ENCODE measurements at places on chromosomes 4 and X.

GRCh38 chr4:99848591-99849001, 32.0 kb downstream of the DAPP1 start:
- no peak for DNase-seq

- no peak for DNase-seq
Measured at GRCh38 chr4:189498457-189498856, 442.2 kb upstream of the FRG1 start.

DNA sequence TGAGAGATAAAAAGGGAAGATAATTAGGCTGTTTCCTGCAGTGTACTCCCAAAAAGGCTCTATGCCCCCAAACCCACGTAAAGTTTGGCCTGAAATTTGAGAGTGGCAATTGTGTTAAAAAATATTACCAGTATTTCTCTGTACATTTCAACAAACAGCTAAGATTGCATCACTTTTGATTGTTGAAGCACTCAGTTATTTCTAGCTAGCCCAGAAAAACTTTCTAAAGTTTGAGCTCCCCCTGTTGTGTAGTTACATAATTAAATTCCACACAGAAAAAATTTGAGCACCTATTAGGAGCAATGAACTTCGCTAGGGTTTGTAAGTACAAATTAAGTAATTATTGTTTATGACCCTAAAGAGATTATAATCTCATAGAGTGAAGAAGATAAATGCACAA, 109.4 kb downstream of the DLG3 start:
- DNase-seq: peak; percentile 51

GRCh38 chr4:4960574-4960973, 58.7 kb downstream of the CYTL1 start:
- DNase-seq: no peak

DNA sequence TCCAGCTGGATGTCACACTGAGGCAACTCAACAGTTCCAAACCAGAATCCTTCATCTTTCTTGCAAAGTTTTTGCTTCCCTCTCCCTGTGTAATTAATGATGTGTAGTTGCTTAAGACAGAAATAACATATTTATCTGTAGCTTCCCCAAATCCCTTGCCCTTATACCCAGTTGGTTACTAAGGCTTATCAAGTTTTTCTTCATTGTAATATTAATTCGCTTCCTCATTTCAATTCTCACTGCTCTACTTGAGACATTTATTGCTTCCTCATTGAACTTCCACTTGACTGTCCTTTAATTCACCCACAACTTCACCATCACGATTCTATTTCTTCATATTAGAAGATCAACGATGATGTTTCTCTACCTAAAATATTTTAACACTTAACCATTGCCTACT, 386.6 kb upstream of the CPEB2 start:
- no peak for DNase-seq

DNA sequence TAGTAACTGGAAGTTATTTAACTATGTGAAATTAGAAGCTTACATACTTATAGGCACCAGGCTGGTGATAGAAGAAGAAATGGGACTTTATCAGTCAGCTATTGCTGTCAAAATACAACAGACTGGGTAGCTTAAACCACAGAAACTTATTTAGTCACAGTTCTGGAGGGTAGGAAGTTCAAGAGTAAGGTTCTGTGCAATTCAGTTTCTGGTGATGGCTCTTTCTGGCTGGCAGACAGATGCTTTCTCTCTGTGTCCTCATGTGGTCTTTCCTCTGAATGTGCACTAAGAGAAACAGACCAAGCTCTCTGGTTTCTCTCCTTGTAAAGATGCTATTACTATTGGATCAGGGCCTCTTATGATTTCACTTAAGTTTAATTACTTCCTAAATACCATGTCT, 92.1 kb upstream of the ANKRD50 start:
- DNase-seq: no peak

DNA sequence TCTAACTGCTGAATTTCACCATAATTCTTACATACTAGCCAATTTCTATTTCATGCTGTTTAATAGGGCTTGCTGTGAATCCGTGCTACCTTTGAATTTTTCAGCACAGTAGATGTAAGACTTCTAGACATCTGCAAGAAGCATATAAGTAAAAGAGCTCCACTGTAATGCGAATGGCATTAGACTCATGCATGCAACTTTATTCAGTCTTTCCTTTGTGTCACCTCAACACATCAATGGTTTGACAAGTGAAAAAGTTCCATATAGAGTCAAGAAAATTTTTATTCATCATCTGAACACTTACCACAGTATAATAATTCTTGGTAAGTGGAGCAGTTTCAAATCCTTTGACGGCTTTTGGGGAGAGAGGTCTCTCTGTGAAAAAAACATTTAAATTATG, 48.9 kb downstream of the ARHGEF6 start:
- DNase-seq: no peak

GRCh38 chrX:153491351-153491914, 3.3 kb upstream of the BGN start:
- no peak for DNase-seq

DNA sequence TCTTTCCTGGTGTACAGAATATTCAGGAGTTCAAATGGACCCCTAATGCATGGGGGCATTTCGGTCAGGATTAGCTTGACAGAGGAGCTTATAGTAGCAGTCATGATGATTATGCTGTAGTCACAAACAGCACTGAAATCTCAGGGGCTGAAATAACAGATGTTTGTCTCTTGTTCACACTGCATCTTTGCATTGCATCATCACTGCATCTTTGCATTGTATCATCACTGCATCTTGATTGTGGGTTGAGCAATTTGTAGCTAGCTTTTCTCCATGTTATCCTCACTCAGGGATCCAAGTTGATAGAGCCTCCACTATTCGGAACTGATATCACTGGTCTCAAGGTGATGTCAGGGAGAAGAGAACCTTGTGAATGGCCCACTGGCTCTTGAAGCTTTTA, 160.9 kb downstream of the GATB start:
- DNase-seq: no peak

DNA sequence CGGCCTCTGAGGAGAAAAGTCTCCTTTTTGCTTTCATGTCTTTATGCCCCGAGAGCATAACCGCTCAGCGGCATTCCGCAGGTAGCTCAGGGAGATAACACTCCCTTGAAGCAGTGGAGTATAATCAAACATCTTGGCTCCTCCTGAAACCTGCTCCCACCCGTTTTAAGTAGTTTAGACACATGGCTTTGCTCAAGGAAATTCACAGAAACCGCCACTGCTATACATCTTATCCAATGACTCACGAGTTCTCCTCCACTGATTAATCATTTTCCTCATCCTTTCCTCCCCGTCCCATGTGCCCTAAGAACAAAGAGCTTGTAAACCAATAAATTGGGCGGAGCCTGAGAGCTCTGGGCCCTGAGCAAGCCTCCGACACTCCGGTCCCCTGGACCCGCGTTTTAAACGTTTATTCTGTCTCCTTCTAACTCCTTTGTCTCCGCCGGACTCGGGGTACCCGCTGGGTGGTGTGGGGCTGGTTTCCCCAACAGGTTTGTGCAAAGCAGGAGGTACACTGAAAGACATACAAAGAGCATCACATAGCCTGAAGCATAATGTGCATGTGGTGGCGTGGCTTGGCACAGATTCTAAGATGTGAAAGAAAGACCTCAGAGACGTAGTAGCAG, 401.2 kb downstream of the TLL1 start:
- no peak for DNase-seq

DNA sequence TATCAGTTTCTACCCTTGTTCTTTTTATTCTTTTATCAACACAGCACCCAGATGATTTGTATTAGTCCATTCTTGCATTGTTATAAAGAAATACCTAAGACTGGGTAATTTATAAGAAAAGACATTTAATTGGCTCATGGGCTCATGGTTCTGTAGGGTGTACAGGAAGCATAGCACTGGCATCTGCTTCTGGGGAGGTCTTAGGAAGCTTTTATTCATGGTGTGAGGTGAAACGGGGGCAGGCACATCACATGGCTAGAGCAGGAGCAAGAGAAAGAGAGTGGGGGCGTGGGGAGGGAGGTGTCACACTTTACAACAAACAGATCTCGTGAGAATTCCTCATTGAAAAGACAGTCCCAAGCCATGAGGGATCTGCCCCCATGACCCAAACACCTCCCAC, 285.3 kb downstream of the SMARCA1 start:
- DNase-seq: no peak

- no peak for DNase-seq
Measured at GRCh38 chrX:54945224-54945623, 24.6 kb downstream of the TRO start.

DNA sequence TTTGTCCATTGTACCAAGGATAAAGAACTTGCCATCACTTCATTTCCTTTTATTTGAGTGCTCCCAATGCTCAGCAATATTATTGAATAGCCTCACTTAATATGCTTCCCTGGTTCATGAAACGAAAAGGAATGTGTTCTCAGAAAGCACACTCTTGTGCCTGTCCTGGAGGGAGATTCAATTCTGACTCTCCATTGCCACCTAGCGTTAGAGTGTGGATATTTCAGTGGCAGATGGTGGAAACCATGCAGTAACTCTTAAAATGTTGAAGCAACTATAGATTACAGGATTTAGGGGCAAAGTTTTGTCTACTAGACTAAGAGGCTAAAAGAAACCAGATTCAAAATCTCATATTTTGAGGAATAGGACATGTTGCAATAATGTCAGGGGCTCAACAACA, 36.0 kb downstream of the GAB3 start:
- peak; percentile 35 for DNase-seq

DNA sequence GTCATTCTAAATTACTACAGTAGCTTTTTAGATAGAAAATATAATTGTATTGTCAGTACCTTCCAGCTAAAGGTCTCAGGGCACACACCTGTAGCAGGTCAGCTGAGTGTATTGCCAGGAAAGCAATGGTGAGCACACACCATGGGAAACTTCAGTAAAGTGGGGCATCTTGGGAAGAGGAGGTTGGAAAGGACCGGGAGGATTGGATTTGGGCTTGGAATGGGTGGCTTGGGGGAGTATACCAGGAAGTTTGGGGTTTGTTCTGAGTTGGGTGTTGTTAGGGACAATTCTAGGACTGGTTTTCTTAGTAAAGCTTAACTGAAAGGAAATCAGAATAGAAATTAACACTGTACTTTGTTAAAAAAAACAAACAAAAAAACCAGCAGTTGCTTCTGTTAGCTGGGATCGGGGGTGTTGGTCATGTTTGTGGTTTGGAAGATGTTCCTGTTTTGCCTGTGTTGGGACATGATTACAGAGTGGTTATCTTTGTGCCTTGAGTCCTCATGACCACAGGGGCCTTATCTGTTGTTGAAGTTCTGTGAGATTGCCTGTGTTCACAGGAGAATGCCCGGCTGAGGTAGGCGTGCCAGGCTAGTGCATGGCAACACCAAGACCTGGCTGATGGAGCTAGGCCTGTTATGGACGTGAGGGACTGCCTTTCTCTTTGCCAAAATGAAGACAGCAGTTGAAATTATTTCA, 35.1 kb downstream of the PRIMPOL start:
- peak; percentile 5 for DNase-seq

DNA sequence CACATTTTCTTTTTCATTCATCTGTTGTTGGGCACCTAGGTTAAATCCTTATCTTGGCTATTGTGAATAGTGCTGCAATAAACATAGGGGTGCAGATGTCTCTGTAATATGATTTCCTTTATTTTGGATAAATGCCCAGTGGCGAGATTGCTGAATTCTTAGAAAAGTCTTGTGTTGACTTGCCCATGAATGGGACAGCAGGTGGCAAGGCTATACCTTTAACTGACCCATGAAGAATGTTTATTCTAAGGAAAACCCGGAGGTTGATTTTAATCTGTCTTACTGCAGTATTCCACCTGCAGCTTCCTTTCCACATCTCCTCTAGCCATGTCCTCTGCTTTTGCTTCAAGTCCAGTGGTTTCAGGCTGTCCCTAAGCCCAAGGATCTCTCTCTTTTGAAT, 220.6 kb downstream of the SNCA start:
- DNase-seq: no peak

GRCh38 chrX:70479247-70479921, 34.7 kb downstream of the DLG3 start:
- DNase-seq: peak; percentile 61

GRCh38 chrX:94908171-94908570, 1234.2 kb downstream of the FAM133A start:
- no peak for DNase-seq

GRCh38 chr4:2934077-2934812, 29.0 kb downstream of the NOP14 start:
- DNase-seq: peak; percentile 22

GRCh38 chr4:156771171-156771837, 200.3 kb downstream of the PDGFC start:
- peak; percentile 4 for DNase-seq

GRCh38 chr4:53804719-53805118, 213.4 kb upstream of the LNX1 start:
- DNase-seq: peak; percentile 7

GRCh38 chrX:104697294-104697693, 131.3 kb downstream of the IL1RAPL2 start:
- no peak for DNase-seq

DNA sequence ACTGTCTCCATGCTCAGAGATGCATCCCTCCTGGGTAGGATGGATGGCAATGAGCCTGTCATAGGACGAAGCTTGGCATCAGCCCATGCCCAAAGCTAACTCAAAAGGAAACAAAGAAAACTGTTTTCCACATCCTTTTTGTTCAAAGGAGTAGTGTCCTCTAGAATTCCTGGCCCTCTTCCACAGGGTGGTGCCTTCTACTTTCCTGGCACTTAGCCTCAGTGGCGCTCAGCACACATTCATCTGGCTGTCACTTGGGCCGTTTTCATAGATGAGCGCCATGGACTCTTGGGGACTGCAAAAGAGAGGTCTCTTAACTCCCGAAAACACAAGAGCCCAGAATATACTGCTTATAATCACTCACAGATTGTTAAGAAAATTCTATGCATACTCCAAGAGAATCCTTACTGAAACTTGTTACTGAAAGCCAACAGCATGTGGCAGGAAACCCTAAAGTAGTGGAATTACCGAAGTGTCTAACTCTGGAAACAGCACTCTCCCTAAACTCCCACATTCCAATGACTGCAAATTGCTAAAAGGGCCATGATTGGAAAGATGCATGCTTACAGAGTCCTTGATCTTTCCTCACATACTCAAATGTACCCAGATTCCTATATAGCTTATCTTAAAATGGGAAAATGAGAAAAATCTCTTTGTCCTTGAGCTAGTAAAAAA, 110.0 kb downstream of the HS6ST2 start:
- DNase-seq: no peak

GRCh38 chr4:79381161-79381560, 26.9 kb downstream of the GK2 start:
- no peak for DNase-seq

GRCh38 chr4:168765726-168766125, 244.3 kb downstream of the CBR4 start:
- DNase-seq: no peak

- no peak for DNase-seq
Measured at GRCh38 chr4:74329307-74329706, 21.0 kb downstream of the EPGN start.

GRCh38 chrX:14357314-14357713, 172.0 kb upstream of the GLRA2 start:
- DNase-seq: no peak

DNA sequence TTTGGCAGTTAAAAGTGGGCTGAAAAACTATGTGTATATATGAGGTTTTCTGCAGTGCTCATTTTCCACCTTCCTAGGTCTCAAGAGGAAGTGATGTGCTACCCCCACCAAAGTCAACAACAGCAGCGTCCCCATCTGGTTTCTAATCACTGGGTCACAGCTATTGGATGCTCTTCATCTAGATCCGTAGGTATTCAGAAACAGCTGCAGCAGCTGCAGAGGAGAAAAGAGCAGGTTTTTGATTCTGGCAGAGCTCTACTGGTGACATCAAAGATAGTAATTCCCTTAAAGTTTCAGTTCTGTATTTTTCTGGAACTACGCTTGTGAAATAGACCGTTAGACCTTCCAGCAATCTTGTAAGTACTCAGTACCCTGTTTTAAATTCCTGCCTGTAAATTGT, 5.8 kb upstream of the GUCY2F start:
- no peak for DNase-seq

Measured in SW480 (cell line).